Aorta (tissue), 5 donors: ENCODE measurements at places on chromosomes 2 and 18. TPM values are rescaled to one million over a fixed set of nuclear protein-coding genes. Genes with fewer than 3 reads are reported as not detected.
A peak's percentile ranks its signal among the peaks of the same experiment; 100 is the strongest.

DNA sequence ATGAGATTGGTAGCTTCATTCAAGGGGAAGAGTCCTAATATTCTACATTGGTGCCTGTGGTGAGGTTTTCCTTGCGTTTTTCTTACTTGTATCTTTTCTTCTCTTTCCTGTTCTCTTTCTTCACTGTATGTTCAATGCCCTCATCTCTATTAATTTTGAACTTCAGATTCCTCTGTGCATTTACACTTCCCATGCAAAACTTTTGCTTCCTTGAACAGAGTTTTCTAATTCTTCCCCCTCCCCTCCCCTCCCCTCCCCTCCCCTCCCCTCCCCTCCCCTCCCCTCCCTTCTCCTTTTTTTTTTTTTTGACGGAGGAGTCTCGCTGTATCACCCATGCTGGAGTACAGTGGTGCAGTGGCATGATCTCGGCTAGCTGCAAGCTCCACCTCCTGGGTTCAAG is 388.3 kb downstream of the LRRTM1 start:
- no peak for DNase-seq
- no peak overlapping the region for H3K27ac ChIP-seq
- no peaks in the 10 kb centered on the region for H3K36me3 ChIP-seq
- no peak overlapping the region for H3K4me3 ChIP-seq
- no peaks in the 10 kb centered on the region for H3K27me3 ChIP-seq
- H3K4me1 ChIP-seq = no peaks in the 10 kb centered on the region

DNA sequence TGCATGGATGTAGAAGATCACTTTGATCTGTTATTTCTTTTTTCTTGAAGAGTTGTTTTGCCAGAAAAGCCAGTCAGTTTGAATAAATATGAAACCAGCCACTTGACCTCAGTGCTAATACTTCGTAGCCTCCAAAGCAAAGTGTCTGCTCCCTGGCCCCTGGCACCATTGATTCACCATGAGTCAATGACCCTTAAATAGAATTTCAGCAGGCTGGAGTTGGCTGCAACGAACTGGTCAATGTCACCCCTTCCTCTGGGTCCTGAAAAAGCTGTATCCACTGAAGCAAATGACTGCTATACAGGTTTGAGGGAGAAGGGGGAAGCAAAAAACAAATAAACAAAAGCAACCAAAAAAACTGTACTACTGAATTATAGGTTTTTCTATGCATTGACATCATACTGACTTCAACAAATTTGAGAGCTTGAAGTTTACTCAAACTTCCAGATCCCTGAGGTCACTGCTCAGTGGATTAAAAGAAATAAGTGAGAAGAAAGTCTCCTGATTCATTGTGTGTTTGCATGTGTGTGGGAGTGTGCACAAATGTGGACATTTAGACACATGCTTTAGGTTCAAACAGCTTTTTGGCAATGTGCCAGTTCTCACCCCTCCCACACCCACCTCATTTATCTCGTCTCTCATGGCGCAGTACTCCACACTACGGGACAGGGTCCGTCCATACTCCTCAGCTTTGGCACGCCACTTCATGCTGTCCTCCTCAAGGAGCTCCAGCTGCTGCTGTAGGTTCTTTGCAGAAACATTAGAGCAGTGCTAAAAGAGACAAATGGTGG is 58.1 kb upstream of the TTN start:
- H3K36me3 ChIP-seq = no peaks in the 10 kb centered on the region
- peak overlapping the region; percentile 30 for H3K27ac ChIP-seq
- no peaks in the 10 kb centered on the region for H3K27me3 ChIP-seq
- no peak overlapping the region for H3K4me3 ChIP-seq
- peaks cover 13% of the 10 kb centered on the region for H3K4me1 ChIP-seq

DNA sequence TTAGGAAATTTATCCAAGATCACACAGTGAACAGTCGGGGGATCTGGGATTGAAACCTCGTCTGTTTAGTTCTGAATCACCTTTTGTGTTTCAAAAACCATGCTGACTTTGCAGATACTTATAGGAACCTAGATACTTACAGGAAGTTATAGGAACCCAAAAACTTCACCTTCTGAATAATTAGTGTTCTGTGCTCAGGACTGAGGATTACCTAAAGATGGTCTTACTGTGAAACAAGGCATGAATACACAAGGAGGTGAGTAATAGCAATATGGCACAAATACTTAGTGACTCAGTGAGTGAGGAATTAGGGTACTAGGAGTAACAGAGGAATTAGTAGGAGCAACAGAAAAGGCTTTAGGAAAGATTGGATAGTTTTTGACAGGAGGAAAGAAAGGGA is 145.5 kb downstream of the LRATD1 start:
- H3K27ac ChIP-seq = no peak overlapping the region
- DNase-seq = no peak
- H3K27me3 ChIP-seq = no peaks in the 10 kb centered on the region
- no peak overlapping the region for H3K4me3 ChIP-seq
- H3K4me1 ChIP-seq = no peaks in the 10 kb centered on the region

- no peaks in the 10 kb centered on the region for H3K4me1 ChIP-seq
- H3K27me3 ChIP-seq = no peaks in the 10 kb centered on the region
- H3K27ac ChIP-seq = no peak overlapping the region
- no peak overlapping the region for H3K4me3 ChIP-seq
- H3K36me3 ChIP-seq = no peaks in the 10 kb centered on the region
These were observed 9.0 kb upstream of the RNF103 start for GRCh38 chr2:86632672-86633071.

GRCh38 chr18:21604671-21605070 is 4.2 kb upstream of the ESCO1 start:
- no peak overlapping the region for H3K27ac ChIP-seq
- no peak overlapping the region for H3K4me3 ChIP-seq
- H3K36me3 ChIP-seq = no peaks in the 10 kb centered on the region
- no peaks in the 10 kb centered on the region for H3K27me3 ChIP-seq
- no peaks in the 10 kb centered on the region for H3K4me1 ChIP-seq

DNA sequence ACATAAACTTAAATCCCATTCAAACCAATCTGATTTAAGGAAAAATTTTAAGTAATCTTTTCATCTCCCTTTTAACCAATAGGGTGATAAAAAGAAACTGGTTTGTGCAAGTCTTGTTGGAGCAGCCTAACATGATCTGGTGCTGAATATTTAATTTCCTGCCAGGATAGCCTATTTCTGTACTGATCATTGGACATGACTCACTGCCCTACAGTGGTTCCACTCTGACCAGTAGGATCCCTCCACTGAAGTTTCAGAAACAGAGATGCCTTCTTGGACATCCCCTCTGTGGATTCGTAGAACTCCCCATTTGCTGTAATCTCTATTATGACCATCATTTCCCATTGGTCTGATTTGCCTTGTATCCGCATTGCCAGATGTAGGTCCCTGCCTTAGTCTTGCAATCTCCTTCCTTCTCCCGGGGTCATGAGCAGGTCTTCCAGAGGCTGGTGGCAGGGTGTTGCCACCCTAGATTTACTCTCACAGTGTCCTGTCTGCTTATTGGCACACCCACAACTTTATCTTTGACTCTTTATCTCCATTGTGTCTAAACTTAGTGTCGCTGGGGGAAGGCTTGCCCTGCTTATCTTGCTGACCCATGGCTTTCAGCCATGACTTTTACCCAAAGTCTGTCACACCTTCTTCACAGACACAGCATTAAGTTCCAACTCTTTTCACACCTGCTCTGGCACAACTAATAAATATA is 12.3 kb upstream of the SETBP1 start:
- DNase-seq = no peak
- H3K36me3 ChIP-seq = no peaks in the 10 kb centered on the region
- no peak overlapping the region for H3K27ac ChIP-seq
- no peak overlapping the region for H3K4me3 ChIP-seq
- H3K27me3 ChIP-seq = no peaks in the 10 kb centered on the region
- H3K4me1 ChIP-seq = no peaks in the 10 kb centered on the region

GRCh38 chr2:231457101-231457500 is 7.2 kb downstream of the NCL start:
- H3K27ac ChIP-seq = no peak overlapping the region
- no peak for DNase-seq
- peaks cover 15% of the 10 kb centered on the region for H3K36me3 ChIP-seq
- no peaks in the 10 kb centered on the region for H3K4me1 ChIP-seq
- no peaks in the 10 kb centered on the region for H3K27me3 ChIP-seq
- no peak overlapping the region for H3K4me3 ChIP-seq

- no peak for DNase-seq
- no peaks in the 10 kb centered on the region for H3K4me1 ChIP-seq
- H3K36me3 ChIP-seq = no peaks in the 10 kb centered on the region
- H3K27ac ChIP-seq = no peak overlapping the region
- no peaks in the 10 kb centered on the region for H3K27me3 ChIP-seq
These were observed 1534.4 kb downstream of the LRP1B start for GRCh38 chr2:140596447-140596846.

DNA sequence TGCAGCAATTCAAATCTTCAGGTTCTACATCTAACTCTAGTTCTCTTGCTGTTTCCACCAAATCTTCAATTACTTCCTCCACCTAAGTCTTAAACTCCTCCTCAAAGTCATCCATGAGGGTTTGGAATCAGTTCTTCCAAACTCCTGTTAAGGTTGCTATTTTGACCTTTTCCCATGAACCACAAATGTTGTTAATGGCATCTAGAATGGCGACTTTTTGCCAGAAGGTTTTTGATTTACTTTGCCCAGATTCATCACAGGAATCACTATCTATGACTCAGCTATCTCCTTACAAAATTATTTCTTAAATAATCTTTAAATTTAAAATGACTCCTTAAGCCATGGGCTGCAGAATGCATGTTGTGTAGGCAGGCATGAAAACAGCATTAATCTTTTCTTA is 368.9 kb upstream of the TNP1 start:
- no peaks in the 10 kb centered on the region for H3K27me3 ChIP-seq
- no peak overlapping the region for H3K27ac ChIP-seq
- H3K4me3 ChIP-seq = no peak overlapping the region
- no peak for DNase-seq
- no peaks in the 10 kb centered on the region for H3K36me3 ChIP-seq

DNA sequence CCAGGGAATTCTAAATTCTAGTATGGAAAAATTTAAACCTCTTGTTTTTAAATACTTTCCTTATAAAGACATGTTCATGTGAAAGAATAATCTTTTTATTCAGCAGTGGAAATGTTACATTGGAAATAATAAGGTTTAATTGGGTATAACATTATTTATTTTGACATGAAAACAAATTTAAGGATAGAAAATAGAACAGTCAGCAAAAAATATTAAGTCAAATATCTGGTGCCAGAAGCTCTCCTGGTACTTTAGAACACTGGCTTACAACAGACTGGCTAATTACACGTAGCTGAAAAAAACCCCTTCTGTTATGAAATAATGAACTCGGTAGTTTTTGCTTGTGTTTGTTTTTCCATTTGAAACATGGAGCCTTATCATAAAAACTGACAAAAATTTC is 447.9 kb downstream of the DSEL start:
- no peak overlapping the region for H3K4me3 ChIP-seq
- no peaks in the 10 kb centered on the region for H3K36me3 ChIP-seq
- no peaks in the 10 kb centered on the region for H3K4me1 ChIP-seq
- no peaks in the 10 kb centered on the region for H3K27me3 ChIP-seq

GRCh38 chr2:230784795-230785194 is 72.2 kb downstream of the CAB39 start:
- H3K4me1 ChIP-seq = peaks cover 4% of the 10 kb centered on the region

- no peaks in the 10 kb centered on the region for H3K27me3 ChIP-seq
- H3K27ac ChIP-seq = no peak overlapping the region
- no peak overlapping the region for H3K4me3 ChIP-seq
- H3K36me3 ChIP-seq = no peaks in the 10 kb centered on the region
- H3K4me1 ChIP-seq = no peaks in the 10 kb centered on the region
- DNase-seq = no peak
These were observed 75.5 kb upstream of the ZNF532 start for GRCh38 chr18:58788971-58789875.

- no peaks in the 10 kb centered on the region for H3K27me3 ChIP-seq
- H3K36me3 ChIP-seq = no peaks in the 10 kb centered on the region
- H3K4me1 ChIP-seq = no peaks in the 10 kb centered on the region
- H3K27ac ChIP-seq = no peak overlapping the region
These were observed 262.0 kb downstream of the CAMKMT start for GRCh38 chr2:44623622-44624351.

GRCh38 chr2:172394002-172394401 is 33.4 kb upstream of the ITGA6 start:
- H3K27me3 ChIP-seq = no peaks in the 10 kb centered on the region
- peaks cover 2% of the 10 kb centered on the region for H3K4me1 ChIP-seq
- H3K4me3 ChIP-seq = no peak overlapping the region
- peak overlapping the region; percentile 53 for H3K27ac ChIP-seq

- peak overlapping the region; percentile 48 for H3K4me3 ChIP-seq
- H3K36me3 ChIP-seq = no peaks in the 10 kb centered on the region
These were observed 74.7 kb downstream of the HNRNPLL start for GRCh38 chr2:38528008-38528442.

GRCh38 chr2:122081751-122082150 is 326.3 kb downstream of the TSN start:
- no peak overlapping the region for H3K4me3 ChIP-seq
- no peak for DNase-seq
- H3K36me3 ChIP-seq = no peaks in the 10 kb centered on the region
- no peaks in the 10 kb centered on the region for H3K27me3 ChIP-seq
- no peak overlapping the region for H3K27ac ChIP-seq

DNA sequence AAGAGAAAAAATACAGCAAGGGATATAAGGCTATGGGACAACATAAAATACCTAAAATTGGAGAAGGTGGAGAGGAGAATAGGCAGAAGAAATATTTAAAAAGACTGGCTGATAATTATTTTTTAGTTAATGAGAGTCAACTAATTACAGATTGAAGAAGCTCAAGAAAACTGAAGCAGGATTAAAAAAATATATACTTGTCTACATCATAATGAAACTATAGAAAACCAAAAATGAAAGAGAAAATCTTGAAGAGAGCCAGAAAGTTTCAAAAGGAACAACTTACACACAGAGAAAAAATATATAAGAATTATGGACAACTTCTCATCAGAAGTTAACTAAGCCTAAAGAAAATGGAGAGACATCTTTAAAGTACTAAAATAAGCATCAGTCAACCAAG is 62.9 kb upstream of the APCDD1 start:
- no peak overlapping the region for H3K4me3 ChIP-seq
- H3K27me3 ChIP-seq = no peaks in the 10 kb centered on the region
- no peaks in the 10 kb centered on the region for H3K36me3 ChIP-seq
- H3K27ac ChIP-seq = no peak overlapping the region
- no peak for DNase-seq
- no peaks in the 10 kb centered on the region for H3K4me1 ChIP-seq

DNA sequence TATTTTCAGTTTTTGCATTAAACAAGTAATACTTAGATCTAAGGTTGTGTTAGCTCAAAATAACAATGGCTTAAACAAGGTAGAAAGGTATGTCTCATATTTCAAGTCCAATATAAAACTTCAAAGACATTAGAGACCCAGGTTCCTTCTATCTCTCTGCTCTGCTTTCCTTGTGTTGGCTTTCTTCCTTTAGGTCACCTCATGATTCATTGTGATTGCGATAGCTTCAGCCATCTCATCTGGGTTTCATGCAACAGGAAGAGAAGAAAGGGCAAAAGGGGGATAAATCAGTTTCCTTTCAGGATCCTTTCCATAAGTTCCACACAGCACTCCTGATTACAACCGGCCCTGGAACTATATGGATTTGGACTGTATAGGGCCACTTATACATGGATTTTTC is 16.0 kb upstream of the TBR1 start:
- no peaks in the 10 kb centered on the region for H3K27me3 ChIP-seq
- H3K36me3 ChIP-seq = peaks cover 6% of the 10 kb centered on the region
- H3K4me3 ChIP-seq = no peak overlapping the region

Gene GALNT5
- 4.5 TPM for total RNA-seq

Gene KCNK3
- total RNA-seq = 14.7 TPM

Gene WNT10A
- not detected for total RNA-seq

Gene SPATA3
- not detected for total RNA-seq

Gene CFAP53
- total RNA-seq = 0.39 TPM

Gene ANXA4
- total RNA-seq = 120 TPM

Gene TMEM198
- 1.7 TPM for total RNA-seq

Gene SGPP2
- total RNA-seq = 0.54 TPM
